ENCODE measurements at places on chromosomes 6 and 20. TPM values are rescaled to one million over a fixed set of nuclear protein-coding genes. Genes with fewer than 3 reads are reported as not detected.

DNA sequence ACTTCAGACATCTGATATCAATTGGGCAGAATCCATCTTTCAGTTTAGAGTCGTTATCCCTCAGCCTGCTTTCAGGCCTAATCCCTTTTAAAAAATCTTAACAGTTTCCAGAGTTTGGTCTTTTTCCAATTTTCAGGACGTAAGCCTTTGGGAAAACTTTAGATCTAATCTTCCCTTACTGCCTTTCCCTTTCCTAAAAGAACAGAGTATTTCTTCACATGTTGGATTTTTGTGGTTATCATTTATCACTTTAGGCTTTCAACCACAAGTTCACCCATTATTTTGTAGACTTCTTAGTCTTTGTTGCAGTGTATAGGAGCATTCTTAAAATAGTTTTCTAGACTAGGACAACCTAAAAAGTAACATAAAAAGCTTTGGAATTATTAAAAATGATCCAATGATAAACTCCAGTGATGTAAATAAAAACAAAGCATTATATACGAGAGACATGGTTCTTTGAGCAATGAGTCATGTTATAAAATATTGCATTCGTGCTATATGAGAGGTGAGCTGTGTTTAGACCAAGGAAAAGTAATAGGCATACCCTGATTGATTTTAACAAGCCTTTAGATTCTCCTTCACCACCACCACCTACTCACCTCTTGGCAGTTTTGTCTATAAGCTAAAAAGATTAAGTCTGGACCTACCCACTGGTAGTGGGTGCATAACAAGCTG lies 90.4 kb upstream of the MCHR2 start:
- H3K36me3 ChIP-seq = no peaks in the 10 kb centered on the region
- DNase-seq = no peak
- H3K4me1 ChIP-seq = no peaks in the 10 kb centered on the region
- H3K27ac ChIP-seq = no peak overlapping the region

DNA sequence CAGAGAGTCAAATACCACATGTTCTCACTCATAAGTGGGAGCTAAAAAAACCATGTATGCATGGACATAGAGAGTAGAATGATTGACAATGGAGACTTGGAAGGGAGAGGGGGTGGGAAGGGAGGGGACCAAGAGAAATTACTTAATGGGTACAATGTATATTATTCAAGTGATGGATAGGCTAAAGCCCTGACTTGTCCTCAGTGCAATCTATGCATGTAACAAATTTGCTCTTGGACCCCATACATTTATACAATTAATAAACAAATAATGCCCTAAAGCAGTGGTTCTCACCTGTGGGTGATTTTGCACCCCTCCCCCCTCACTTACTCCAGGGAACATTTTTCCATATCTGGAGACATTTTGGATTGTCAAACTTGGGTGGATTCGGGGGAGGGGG lies 33.5 kb upstream of the NEDD9 start:
- no peak overlapping the region for H3K4me3 ChIP-seq
- no peak for DNase-seq
- no peaks in the 10 kb centered on the region for H3K36me3 ChIP-seq

GRCh38 chr6:148857798-148858390 lies 111.1 kb downstream of the UST start:
- H3K27me3 ChIP-seq = no peaks in the 10 kb centered on the region
- no peaks in the 10 kb centered on the region for H3K4me1 ChIP-seq
- H3K27ac ChIP-seq = no peak overlapping the region
- H3K36me3 ChIP-seq = no peaks in the 10 kb centered on the region
- no peak overlapping the region for H3K4me3 ChIP-seq

GRCh38 chr6:130969791-130970491 lies 93.1 kb downstream of the EPB41L2 start:
- no peak for DNase-seq
- H3K36me3 ChIP-seq = no peaks in the 10 kb centered on the region
- peak overlapping the region; percentile 5 for H3K27ac ChIP-seq

- H3K27me3 ChIP-seq = peaks cover 5% of the 10 kb centered on the region
- no peaks in the 10 kb centered on the region for H3K36me3 ChIP-seq
- H3K4me1 ChIP-seq = no peaks in the 10 kb centered on the region
Observed at GRCh38 chr6:149940672-149940982, 1.2 kb upstream of the ULBP2 start.

DNA sequence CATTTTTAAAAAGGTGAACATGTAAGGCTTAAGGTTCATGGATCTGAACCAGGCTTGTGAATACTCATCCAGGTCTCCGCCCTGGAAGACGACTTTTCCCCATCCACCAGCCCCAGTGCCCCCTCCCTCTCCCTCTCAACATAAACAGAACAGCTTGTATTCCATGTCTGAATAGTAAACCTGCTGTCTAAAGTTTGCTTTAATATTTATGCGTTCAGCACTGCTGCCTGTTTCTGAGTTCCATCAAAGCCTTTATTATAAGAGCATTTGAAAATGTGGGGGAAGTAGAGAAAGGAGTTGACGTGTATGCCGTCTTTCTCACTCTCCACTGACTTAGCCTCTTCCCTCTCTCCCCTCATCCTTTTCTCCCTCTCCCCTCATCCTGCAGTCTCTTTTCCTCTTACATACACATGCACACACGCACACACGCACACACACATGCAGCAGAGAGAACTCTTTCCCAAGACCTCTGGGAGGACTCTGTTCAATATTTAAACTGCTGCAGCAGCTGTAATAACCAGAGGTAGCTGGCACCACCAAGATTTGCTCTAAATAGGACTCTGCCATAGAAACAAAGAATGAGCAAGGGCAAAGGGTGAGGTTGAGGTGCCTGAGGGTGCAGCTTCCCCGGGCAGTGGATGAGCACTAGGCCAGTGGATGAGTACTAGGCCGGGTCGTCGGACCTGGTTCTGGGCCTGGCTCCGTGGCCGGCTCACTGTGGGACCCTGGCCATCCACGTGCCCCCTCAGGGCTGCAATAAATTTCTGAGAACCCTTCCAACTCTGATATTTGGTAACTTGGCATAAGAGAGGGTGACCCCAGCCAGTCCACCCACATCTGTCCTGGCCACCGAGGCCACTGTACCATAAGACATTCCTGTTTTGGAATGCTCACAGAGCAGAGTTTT lies 35.4 kb upstream of the VSTM2L start:
- H3K36me3 ChIP-seq = no peaks in the 10 kb centered on the region
- no peaks in the 10 kb centered on the region for H3K27me3 ChIP-seq
- no peaks in the 10 kb centered on the region for H3K4me1 ChIP-seq
- H3K27ac ChIP-seq = no peak overlapping the region
- DNase-seq = no peak
- H3K4me3 ChIP-seq = no peak overlapping the region

GRCh38 chr6:56746767-56747504 lies 104.2 kb upstream of the DST start:
- no peaks in the 10 kb centered on the region for H3K36me3 ChIP-seq
- no peak overlapping the region for H3K27ac ChIP-seq
- no peaks in the 10 kb centered on the region for H3K27me3 ChIP-seq
- H3K4me3 ChIP-seq = no peak overlapping the region

DNA sequence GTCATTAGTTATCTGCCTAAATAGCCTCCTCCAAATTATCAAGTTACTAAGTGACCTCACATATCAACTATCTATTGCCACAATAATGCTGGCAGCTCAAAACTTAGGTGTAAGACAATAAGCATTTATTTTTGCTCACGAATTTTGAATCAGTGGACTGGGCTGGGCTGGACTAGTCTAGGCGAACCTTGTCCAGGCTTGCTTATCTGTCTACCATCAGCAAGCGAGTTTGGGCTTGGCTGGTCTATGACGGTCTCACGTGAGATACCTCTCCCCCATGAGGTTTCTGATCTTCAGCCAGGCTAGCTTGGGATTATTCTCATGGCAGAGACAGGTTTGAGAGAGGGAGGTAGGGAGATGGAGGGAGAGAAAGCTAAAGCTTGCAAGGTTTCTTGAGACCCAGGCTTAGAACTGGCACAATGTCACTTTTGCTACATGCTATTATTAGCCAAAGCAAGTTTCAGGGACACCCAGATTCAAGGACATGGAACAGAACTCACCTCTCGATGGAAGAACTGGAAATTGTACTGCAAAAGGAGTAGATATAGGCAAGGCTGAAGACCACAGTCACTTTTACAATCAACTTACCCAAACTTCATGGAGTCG lies 80.9 kb downstream of the WASF1 start:
- DNase-seq = no peak
- no peaks in the 10 kb centered on the region for H3K36me3 ChIP-seq
- no peak overlapping the region for H3K27ac ChIP-seq
- H3K4me1 ChIP-seq = peaks cover 5% of the 10 kb centered on the region
- no peaks in the 10 kb centered on the region for H3K27me3 ChIP-seq
- no peak overlapping the region for H3K4me3 ChIP-seq

DNA sequence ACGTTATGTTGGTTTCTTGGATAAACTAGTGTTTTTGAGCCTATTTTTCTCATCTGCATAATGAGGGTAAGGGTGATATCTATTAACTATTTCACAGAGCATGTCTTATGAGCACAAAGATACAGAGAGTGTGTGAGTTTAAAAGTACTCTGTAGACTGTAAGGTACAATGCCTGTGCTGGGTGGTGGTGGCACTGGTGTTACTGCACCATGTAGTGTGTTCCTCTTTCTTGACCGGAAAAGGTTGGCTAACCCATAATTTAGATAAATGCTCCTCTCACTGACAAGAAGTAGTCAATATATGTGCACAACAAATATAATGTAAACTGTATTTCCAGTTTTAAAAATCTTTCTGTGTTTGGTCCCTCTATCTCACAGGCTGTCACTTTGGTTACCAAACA lies 116.2 kb upstream of the MMS22L start:
- H3K4me3 ChIP-seq = no peak overlapping the region
- DNase-seq = no peak
- H3K36me3 ChIP-seq = no peaks in the 10 kb centered on the region
- no peak overlapping the region for H3K27ac ChIP-seq

- no peak overlapping the region for H3K4me3 ChIP-seq
- H3K36me3 ChIP-seq = no peaks in the 10 kb centered on the region
- no peak for DNase-seq
- no peaks in the 10 kb centered on the region for H3K4me1 ChIP-seq
- no peaks in the 10 kb centered on the region for H3K27me3 ChIP-seq
- no peak overlapping the region for H3K27ac ChIP-seq
Observed at GRCh38 chr6:65646544-65646943, 60.5 kb downstream of the EYS start.

DNA sequence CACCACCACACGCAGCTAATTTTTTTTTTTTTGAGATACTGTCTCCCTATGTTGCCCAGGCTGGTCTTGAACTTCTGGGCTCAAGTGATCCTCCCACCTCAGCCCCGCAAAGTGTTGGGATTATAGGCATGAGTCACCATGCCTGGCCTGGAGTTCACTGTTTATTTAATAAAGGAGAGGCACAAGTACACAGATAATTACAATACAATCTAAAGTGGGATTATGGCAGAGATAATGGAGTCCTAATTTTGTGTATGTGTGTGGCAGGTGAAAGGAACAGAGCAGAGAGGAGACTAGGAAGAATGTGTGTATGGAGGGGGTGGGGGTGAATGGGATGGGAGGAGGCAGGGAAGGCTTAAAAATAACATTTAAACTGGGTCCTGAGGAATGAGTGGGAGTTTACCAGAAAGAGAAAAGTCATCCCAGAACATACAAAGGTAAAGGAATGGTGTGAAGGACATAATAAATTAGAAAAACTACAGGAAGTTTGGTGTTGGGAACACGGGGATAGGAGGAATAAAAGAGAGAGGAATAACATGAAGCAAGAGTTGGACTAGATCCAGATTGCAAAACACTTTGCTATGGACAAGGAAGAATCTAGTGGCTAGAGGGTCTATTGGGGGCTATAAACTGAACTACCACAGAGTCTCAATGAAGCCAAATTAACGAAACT lies 4.4 kb downstream of the NCOA5 start:
- DNase-seq = no peak
- H3K27ac ChIP-seq = no peak overlapping the region
- H3K4me3 ChIP-seq = no peak overlapping the region

- H3K27ac ChIP-seq = no peak overlapping the region
- H3K27me3 ChIP-seq = no peaks in the 10 kb centered on the region
- DNase-seq = no peak
- peaks cover 14% of the 10 kb centered on the region for H3K4me1 ChIP-seq
- no peak overlapping the region for H3K4me3 ChIP-seq
Observed at GRCh38 chr6:18405477-18406293, 18.5 kb downstream of the RNF144B start.

DNA sequence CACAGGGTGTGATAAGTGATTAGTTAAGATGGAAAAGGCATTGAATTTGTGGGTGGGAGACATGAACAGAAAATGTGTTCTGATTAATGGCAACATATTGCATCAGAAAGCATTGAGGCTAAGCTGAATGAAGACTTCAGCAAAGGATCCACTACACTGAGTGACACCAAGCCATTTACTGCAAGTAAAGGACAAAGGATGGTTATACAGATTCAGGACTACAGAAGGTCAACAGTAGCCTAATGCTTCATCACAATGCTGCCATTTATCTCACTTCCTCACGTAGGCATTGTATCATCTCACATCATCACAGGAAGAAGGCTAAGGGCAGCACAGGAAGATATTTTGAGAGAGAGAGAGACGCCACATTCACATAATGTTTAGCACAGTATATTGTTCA lies 398.2 kb downstream of the COL12A1 start:
- H3K27me3 ChIP-seq = peaks cover 3% of the 10 kb centered on the region
- H3K4me1 ChIP-seq = no peaks in the 10 kb centered on the region
- H3K27ac ChIP-seq = no peak overlapping the region
- no peak overlapping the region for H3K4me3 ChIP-seq

DNA sequence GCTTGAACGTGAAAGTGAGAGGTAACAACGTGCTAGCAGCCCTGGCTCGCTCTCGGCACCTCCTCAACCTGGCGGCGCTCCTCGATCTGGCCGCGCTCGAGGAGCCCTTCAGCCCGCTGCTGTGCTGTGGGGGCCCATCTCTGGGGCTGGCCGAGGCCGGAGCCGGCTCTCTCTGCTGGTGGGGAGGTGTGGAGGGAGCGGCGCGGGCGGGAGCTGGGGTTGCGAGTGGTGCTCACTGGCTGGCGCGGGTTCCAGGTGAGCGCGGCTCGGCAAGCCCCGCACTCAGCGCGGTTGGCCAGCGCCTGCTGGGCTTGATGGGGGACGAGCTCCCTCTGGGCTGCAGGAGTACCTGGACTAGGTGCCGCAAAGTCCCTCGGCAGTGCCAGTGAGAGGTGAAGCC lies 52.5 kb upstream of the RPS6KA2 start:
- H3K36me3 ChIP-seq = no peaks in the 10 kb centered on the region
- H3K4me3 ChIP-seq = no peak overlapping the region
- no peaks in the 10 kb centered on the region for H3K27me3 ChIP-seq
- H3K27ac ChIP-seq = no peak overlapping the region

- DNase-seq = no peak
- no peak within 1 kb of the TSS for H3K4me3 ChIP-seq
- H3K36me3 ChIP-seq = no peaks in the 10 kb centered on the region
- H3K27ac ChIP-seq = no peak within 1 kb of the TSS
Observed at GRCh38 chr6:39048481-39049399, at the start of gene GLP1R. Gene GLP1R (plus strand): TSS chr6:39048781. CDS start chr6:39048841, 60 bp downstream.

The CTCFL gene
- 0.50 TPM for total RNA-seq

The GPR6 gene
- total RNA-seq = not detected

The KIAA1755 gene
- 0.43 TPM for total RNA-seq

The PKHD1 gene
- 3.0 TPM for total RNA-seq

The THBS2 gene
- total RNA-seq = 3.7 TPM

The TMEM244 gene
- not detected for total RNA-seq

The MOXD1 gene
- total RNA-seq = 0.37 TPM

The TLDC2 gene
- not detected for total RNA-seq

The LEMD2 gene
- total RNA-seq = 17.8 TPM
